ENCODE measurements at places on chromosomes 13 and 19.

DNA sequence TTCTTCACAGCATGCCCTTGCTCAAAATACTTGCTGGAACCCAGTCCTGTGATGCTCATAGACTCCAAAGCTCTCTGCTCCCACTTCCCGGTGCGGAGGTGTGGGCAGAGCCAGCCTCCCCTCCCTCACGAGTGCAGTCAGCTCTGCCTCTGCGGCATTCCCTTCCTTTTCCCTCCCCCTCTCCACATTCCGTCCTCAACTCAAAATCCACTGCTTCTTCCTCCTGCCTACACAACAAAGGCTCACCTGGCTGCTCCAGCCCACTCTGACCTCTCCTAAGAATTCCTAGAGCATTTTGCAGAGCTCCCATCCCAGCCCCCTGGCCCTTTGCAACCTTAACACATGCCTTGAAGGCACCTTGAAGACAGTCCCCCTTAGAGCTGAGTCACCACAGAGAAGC lies 527.9 kb downstream of the MYO16 start:
- DNase-seq = no peak

DNA sequence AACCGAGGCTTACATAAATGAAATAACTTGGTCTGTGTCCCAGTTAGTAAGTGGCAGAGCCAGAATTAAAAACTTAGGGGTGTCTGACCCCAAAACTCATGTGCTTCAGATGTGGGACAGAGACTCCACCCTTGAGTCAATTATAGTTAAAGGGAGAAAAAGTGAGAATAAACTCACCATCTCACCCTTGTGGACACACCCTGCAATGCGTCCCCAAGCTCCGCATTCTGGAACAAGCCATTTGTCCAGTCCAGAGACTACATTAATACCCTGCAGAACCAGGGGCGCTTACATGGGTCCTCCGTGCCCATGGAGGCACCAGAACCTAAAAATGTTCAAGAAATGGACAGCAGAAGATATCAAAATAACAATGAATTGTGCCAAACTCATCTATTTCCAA lies 207.0 kb upstream of the ZNF507 start:
- no peak for DNase-seq

DNA sequence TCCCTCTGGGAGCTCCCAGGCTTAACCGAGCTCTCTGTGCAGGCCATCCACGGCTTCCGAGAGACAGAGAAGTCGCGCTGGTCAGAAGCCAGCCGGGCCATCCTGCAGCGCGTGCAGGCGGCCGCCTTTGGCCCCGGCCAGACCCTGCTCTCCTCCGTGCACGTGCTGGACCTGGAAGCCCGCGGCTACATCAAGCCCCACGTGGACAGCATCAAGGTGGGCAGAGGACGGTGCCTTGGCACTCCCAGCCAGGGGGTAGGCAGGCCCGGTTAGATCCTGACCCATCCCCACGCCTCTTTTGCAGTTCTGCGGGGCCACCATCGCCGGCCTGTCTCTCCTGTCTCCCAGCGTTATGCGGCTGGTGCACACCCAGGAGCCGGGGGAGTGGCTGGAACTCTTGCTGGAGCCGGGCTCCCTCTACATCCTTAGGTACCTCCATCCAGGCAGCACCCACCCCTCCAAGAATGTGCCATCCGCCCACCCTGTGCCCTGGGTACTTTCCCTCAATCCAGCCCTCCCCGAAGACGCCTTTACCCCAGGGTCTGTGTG lies 1.5 kb downstream of the PSPN start:
- DNase-seq = no peak

DNA sequence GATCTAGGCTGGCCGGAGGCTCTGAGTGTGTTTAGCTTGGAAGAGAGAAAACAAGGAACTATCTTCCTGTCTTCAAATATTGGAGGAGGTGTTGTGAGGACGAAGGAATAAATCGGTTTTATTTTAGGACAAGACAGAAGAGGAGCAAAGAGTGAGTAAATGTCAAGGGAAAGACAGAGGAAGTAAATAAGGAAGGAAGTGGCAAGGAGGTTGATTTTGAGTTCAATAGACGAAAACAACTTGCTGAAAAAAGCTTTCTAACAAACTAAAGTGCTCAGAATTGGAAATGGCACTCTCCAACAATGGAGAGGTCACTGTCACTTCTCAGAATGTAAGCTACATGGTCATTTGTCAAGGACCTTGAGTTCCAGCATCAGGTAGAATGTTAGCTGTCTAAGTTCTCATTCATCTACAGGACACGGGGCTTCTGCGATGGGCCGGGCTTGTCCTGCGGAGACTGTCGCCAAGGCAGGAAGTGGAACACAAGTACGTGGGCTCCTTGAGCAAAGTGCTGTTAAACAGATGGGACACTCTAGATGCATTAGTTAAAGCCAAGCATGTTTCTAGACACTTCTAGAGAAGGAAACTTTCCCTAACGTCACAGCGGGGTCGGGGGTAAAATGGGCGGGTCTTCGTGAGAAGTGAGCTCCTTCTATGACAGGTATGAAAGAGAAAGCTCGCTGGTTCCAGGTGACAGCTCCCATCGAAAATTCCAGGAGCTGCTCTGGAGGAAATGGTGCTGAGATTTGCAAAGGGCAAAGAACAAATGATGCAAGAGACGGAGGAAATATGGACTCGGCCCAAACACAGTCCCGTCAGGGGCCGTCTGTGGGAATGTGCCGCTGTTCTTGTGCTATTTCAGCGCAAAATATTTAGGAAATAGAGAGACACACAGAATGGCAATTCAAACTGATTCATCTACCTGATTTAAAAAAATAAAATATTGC lies 103.9 kb upstream of the UBL3 start:
- no peak for DNase-seq

DNA sequence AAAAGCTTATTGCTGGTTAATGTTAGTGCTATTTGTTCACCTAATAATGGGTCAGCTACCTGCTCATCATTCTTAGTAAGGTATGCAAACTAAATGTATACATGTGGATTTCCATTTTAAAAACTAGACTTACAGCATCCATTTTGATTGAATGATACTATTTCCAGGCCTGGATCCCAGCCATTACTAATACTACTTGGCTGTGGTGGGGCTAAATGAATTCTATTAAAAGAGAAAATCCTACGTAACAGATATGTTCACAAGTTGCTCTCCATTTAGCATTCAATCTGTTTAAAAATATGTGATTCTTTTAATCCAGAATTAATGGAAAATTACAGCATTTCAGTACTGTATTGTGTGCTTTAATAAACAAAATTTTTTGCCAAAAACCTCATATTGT lies 169.4 kb upstream of the MIR17HG start:
- DNase-seq = no peak

- no peak for DNase-seq
Observed at GRCh38 chr19:11295665-11296245, at the start of gene TSPAN16. Gene TSPAN16 (plus strand): TSS chr19:11296160. CDS start chr19:11296298, 138 bp downstream.

DNA sequence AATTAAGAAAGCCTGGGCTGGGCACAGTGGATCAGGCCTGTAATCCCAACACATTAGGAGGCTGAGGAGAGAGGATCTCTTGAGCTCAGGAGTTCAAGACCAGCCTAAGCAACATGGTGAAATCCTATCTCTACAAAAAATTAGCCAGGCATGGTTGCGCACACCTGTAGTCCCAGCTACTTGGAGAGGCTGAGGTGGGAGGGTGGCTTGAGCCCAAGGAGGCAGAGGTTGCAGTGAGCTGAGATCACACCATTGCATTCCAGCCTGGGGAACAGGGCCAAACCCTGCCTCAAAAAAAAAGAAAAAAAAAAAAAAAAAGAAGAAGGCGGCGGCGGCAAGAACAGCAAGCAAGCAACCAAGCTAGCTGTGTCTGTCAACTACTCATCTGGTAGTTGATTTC lies 26.7 kb downstream of the TSC22D1 start:
- no peak for DNase-seq

GRCh38 chr13:82634946-82635345 lies 1247.3 kb downstream of the SLITRK1 start:
- no peak for DNase-seq

GRCh38 chr13:52356327-52356726 lies 49.6 kb downstream of the THSD1 start:
- no peak for DNase-seq

GRCh38 chr19:39412100-39412866 lies at the start of gene PLEKHG2:
Gene PLEKHG2 (plus strand): TSS chr19:39412669. CDS start chr19:39414087, 1,418 bp downstream.
- peak; percentile 96 for DNase-seq

GRCh38 chr13:45897562-45897961 lies 46.0 kb upstream of the SIAH3 start:
- no peak for DNase-seq

GRCh38 chr19:47863514-47863936 lies 4.5 kb downstream of the TPRX2 start:
- DNase-seq = peak; percentile 90

DNA sequence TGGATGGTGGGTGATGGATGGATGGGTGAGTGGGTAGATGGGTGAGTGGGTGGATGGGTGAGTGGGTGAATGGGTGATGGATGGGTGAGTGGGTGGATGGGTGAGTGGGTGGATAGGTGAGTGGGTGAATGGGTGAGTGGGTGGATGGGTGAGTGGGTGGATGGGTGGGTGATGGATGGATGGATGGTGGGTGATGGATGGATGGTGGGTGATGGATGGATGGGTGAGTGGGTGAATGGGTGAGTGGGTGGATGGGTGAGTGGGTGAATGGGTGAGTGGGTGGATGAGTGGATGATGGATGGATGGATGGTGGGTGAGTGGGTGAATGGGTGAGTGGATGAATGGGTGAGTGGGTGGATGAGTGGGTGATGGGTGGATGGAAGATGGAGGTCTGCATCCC lies 2.8 kb downstream of the SMIM24 start:
- no peak for DNase-seq

DNA sequence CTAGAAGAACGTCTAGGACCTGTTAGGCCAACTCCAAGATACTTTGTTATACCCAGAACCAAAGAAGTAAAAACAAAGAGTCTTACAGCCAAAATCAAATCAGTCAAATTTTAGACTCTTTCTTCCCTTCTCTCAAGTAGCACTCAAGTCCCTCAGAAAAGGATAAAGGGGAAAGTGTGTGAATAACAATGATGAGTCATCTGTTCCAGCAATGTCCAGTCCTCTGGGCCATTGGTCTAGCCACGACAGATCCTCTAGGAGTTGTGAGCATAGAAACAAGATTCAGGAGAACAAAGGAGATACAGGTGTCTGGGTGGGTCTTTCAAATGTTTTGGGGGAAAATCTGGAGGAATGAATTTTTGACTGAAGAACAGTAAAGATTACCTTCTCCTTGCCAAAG lies 36.3 kb downstream of the STOML3 start:
- no peak for DNase-seq

- DNase-seq = peak; percentile 37
Observed at GRCh38 chr19:10565028-10565566, 713 bp downstream of the KRI1 start.

- no peak for DNase-seq
Observed at GRCh38 chr19:30884146-30884812, 465.0 kb downstream of the TSHZ3 start.

GRCh38 chr13:100513987-100514670 lies 74.5 kb downstream of the GGACT start:
- DNase-seq = no peak

DNA sequence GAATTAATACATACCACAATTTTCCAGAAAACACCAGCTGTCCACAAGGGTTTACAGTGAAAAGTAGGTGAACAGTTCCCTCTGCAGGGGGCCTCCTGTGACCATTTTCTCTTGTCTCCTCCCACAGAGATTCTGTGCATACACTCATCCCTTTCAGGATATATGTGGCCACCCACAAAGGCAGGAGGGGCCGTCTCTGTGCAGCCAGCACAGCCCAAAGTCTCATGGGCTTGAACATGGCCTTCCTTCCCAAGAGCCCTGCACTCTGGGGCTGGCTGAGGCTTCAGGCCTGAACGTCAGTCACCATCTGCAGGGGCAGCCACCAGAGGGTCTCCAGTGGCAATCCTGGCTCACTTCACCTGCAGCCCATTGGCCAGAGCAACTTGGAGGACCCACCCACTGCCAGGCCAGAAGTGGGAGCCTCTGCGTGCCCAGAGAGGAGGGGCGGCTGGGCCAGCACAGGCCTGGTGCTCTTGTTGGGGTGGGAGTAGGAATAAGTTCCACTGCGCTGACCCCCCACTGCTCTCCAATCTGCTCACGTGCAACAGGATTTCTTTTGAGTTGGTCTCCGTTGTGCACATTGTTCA lies 25.1 kb downstream of the TMEM161A start:
- DNase-seq = no peak

DNA sequence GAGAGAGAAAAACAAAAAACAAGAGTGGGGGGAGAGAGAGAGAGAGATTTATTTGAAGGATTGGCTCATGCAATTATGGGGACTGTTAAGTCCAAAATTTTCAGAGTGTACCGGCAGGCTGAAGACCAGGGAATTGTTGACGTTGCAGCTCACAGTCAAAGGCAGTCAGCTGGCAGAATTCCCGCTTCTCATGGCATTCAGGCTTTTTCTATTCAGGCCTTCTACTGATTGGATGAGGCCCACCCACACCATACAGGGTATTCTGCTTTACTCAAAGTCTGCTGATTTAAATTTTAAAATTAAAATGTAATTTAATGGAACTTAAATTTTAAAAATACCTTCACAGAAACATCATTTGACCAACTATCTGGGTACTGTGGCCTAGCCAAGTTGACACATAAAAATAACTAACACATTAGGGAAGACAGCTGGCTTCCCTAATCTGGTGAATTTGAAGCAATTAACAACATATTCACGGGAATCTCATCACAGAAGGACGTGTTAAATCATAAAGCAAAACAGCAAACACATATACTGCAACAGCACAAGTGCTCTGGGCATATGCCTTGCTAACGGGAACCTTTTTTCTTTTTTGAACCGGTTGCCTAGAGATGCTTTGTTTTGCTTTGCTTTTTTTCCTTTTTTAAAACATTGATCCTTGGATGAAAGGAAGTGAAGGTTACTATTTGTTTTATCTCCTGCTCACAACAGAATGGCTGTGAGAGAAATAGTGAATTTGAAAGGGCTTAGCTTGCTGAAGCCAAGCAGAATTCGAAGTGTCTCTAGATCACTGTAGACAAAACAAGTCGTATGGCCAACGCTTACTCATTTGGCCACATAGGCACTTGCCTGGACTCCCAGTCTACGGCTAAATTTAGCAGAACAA lies 505.1 kb downstream of the IRS2 start:
- no peak for DNase-seq

- DNase-seq = no peak
Observed at GRCh38 chr13:48436661-48437288, 23.9 kb upstream of the LPAR6 start.

GRCh38 chr19:16902545-16902944 lies 13.7 kb downstream of the F2RL3 start:
- DNase-seq = no peak

All from stimulated activated CD4-positive, alpha-beta T cell treated with anti-CD3 and anti-CD28 coated beads, Interleukin-1b, Interleukin-23, amount 100 ng/mL, for 4 hours (primary cell).